CD4-positive, alpha-beta T cell treated with Interleukin-2 at 100 ng/mL for 4 hours (primary cell): ENCODE measurements at places on chromosomes 12 and 14.
A peak's percentile ranks its signal among the peaks of the same experiment; 100 is the strongest.

- no peak for DNase-seq
Measured at GRCh38 chr14:97572583-97573458, 775.6 kb downstream of the VRK1 start.

- DNase-seq = no peak
Measured at GRCh38 chr12:572532-572899, 90.7 kb downstream of the NINJ2 start.

DNA sequence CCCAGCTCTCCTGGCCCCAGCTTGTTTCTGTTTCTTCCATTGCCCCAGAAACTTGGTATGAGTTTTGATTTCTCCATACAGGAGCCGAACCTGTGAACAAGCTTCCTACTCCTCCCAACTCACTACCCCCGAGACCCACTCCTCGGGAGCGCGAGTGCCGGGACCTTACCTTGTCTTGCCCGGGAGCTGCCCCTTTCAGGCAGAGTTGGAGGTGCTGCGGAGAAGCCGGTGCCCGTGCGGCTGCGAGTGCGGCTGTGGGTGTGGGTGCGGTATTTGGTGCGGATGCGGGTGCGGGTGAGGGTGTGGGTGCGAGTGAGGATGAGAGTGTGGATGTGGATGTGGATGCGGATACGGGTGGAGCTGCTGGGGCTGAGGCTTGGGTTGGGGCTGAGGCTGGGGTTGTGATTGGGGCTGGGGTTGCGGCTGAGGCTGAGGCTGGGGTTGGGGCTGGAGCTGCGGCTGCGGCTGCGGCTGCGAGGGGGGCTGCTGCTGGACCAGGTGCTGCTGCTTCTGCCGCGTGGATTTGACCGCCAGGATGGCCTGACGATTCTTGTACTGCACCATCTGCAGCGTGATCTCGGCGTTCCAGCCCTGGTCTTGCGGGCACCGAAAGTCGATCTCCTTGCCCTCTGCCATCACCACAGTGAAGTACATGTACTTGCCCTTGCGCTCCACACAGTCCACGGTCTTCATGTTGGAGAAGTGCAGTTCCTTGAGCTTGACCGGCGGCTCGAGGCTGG lies 1.1 kb downstream of the PHLDA1 start:
- peak; percentile 62 for DNase-seq

DNA sequence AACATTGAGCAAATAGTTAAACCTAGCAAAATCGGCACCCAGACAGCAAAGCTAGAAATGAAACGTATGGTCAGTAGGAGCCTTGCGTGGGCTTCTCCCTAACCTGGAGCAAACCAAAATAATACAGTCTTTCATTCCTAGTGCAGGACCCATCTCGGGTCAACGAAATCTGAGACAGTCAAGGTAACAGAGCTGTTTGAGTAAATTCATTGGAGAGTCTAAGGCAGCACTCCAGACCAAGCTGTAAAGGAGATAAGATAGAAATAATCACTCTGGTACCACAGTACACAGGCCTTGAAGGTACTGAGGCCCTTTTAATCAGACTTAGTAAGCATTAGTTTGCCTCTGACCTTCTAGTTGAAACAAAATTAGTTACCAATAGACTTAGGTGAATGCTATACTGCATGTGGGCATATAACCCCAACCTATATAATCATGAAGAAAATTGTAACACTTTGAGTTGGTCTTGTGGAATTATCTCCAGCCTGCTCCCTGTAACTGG lies 54.4 kb upstream of the BICD1 start:
- no peak for DNase-seq

- no peak for DNase-seq
Measured at GRCh38 chr14:36716614-36717184, 55.0 kb downstream of the PAX9 start.

DNA sequence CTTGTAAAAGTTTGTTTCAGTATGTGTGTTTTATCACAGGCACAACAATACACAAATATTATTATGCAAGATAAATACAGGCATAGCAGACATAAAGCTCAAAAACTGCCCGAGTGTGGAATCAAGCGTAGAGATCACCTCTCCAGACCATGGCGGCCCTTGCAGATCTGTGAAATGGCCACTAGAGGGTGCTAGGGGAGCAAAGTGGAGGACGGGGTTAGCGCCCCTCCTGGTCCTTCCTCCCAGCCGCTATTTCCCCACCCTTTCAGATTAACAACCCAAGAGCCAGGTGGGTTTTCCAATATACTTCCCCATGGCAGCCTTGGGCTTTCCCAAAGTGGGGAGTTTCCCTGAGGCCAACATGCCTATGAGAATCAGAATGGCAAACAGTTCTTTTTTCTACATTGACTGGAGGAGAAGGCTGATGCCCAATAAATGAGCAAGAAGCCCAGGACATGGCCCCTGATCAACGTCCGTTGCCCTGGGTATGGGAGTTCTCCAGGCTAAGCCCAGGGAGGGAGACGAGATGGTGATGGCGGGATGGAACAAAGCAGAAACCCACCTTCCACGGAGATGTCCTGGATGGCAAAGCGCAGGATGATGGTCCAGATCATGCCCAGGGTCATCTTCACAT lies 67.4 kb downstream of the ACTN1 start:
- DNase-seq = peak; percentile 76

DNA sequence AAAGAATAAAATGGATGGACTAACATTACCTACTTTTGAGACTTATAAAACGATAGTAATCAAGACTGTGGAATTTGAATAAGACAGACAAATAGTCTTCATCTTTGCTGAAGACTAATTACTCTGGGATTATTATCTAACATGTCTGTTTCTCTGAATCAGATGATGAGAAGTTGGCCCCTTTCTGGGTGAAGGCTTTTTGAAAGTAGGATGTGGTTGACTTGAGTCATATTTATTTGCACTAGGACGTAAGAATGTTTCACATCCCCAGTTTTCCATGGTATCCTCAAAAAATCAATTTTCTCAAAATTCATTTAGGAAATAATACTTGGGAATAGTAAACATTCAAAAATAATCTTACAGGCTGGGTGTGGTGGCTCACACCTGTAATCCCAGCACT lies 31.8 kb downstream of the PKP2 start:
- DNase-seq = no peak

DNA sequence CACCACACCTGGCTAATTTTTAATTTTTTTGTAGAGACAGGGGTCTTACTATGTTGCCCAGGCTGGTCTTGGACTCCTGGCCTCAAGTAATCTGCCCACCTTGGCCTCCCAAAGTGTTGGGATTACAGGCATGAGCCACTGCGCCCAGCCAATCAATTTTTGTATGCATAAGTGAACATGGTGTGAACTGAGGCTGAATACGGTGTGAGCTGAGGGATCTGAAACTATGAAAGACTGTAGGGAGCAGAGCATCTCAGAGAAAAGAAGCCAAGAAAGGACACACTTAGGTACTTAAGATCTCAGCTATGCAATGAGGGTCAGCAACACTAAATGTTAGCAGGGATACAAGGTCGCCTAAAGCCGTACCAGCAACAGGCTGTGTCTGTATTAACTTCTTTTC lies 54.1 kb downstream of the KSR2 start:
- DNase-seq = no peak

- no peak for DNase-seq
Measured at GRCh38 chr14:101115652-101116051, 212.1 kb upstream of the RTL1 start.

DNA sequence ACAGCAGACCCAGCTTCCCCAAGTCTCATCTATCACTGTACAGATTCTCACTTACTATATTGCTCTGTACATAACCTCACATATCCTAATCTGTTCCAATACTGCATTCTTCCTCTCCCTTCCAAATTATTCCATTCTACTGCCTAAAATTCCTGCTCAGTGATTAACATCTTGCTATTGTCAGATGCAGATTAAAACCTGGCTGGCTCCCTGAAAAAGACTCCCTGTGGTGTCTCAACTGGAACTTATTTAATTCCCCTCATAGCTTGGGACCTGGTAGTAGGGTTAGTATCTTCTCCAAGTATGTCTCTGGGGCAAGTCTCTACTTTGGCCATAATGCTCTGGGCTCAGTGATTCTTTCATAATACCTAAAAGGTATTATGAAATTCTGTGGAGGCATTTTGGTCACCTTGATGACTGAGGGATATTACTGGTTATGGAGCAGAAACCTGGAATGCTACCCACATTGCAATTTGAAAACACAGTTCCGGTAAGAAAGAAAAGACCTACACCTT lies 55.8 kb downstream of the PAWR start:
- no peak for DNase-seq

GRCh38 chr14:69475194-69475818 lies 9.2 kb upstream of the PLEKHD1 start:
- no peak for DNase-seq

DNA sequence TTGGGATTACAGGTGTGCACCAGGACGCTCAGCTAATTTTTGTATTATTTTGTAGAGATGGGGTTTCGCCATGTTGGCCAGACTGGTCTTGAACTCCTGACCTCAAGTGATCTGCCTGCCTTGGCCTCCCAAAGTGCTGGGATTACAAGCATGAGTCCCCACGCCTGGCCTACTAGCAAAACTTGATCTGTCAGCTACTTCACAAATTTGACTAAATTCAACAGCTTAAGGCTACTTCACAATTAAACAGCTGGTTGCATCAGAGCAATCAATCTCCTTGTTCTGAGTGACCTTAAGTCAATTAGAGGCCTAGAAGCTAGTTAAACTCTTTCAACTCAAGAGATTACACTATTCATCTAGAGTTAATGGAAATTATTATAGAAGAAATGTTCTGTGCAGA lies 12.2 kb downstream of the COQ10A start:
- DNase-seq = no peak

- no peak for DNase-seq
Measured at GRCh38 chr12:108972358-108972757, 48.5 kb downstream of the SVOP start.

GRCh38 chr12:113794774-113795173 lies 171.4 kb downstream of the RBM19 start:
- DNase-seq = no peak

- no peak for DNase-seq
Measured at GRCh38 chr12:53101931-53102781, 1.1 kb upstream of the SOAT2 start.

GRCh38 chr14:54637270-54638134 lies 70.6 kb downstream of the SAMD4A start:
- no peak for DNase-seq

DNA sequence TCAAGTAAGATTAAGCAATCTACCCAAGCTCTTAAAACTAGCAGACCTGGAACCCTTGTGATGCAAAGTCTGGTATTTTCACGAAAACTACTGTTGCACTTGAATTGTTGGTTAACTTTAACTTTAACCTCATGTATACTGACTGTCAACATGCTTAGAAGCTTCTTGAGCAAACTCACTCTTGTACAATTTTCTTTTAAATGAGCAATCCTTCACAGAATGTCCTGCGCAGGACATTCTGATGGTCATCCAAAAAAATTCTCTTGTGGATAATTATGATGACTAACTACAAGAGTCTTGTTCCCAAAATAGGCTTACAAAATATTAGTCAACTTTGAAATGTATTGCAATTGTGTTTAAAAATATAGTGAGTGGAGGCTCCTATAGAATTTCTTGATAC lies 54.0 kb upstream of the PDE3A start:
- no peak for DNase-seq

- peak; percentile 62 for DNase-seq
Measured at GRCh38 chr14:65206448-65207096, 104.3 kb upstream of the MAX start.

DNA sequence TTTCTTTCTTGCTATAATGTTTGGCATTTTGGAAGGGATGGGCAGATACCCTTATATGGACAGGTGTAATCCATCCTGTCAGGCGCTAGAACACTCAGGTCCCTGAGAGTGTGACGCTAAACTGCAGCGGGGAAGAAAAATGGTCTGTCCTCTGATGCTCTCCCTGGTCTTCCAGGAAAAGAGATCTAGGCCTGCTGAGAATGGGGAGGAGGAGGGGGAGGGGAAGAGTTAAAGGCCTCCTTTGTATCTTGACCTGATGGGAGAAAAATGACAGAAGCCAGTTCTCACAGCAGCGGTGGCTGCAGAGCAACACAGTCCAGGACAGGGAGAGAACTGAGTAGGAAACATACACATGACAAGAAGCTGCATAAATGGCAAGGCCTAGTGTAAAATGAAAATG lies 61.1 kb downstream of the RPS6KA5 start:
- DNase-seq = no peak

GRCh38 chr12:103020839-103021238 lies 63.4 kb downstream of the ASCL1 start:
- DNase-seq = no peak

DNA sequence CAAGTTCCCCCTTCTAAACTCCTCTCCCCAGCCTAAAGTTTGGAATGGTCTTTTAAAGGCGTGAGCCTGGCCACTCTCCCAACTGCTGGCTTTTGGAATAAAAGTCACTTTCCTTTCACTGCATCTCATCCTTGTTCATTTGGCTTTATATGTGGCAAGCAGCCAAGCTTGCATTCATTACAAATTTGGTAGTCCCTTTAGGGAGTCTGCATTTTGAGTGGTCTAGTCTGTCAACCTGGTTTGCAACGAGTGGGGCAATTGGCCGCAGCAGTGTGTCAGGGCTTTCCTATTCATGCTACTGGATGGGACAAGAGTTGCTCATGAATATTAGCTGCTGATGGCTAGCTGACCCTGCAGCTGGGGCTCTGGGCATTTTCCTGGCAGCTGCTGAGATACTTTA lies 57.0 kb downstream of the CATSPERB start:
- no peak for DNase-seq

GRCh38 chr12:23948291-23948690 lies 1.2 kb downstream of the SOX5 start:
- no peak for DNase-seq

GRCh38 chr12:14283489-14284144 lies 81.9 kb upstream of the ATF7IP start:
- no peak for DNase-seq

DNA sequence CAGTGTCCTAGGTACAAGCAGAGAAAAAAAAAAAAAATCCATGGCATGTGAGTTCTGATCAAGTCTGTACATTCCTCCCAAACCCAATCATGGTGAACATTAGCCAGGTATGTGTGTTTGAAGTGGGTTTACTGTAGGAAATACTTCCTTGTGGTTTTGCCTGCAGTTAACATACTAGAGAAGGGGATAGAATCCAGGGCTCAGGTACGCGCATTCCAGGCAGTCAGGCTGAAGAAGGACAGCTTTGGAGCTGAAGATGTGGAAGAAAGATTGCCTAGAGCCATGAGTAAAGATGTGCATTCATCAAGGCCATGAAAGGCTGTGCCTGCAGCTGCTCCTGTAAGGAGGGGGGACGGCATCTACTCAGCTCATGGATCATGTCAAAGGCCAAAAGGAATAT lies 88.2 kb upstream of the NTF3 start:
- DNase-seq = no peak

GRCh38 chr12:16880864-16881285 lies 274.9 kb upstream of the LMO3 start:
- DNase-seq = no peak
